ENCODE measurements at places on chromosomes 11 and 22. TPM values are rescaled to one million over a fixed set of nuclear protein-coding genes. Genes with fewer than 3 reads are reported as not detected.

CASP4 gene
- 22.4 TPM for total RNA-seq

DNA sequence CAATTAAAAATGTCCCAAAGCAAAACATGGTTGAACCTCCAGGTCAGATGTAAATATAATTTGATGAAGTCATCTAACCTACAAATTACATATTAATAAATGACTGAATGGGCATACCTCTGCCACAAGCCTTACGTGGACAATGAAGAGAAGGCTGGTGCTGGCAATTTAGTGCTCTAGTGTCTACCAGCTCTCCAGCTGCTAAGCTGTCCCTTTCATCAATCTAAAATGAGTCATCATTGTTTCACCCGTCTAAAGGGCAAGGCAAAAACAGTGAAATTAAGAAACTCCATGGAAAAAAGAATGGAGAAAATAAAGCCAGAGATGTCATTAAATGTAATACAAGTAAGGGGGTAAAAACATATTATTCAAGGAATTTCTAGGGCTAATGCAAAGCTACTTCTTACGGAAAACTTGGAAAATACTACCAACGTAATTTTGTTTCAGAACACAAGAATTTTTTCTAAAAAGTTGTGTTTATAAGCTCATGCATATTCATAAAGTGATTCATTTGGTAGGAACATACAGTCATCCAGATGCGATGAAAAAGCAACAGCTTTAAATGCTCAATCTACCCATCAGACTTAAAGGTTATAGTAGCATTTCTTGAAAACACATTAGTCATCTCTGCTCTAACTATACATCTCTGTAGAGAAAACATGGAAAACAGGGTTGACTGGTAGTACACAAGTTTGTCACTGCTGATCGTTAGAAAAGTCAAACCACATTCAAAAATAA is 71.5 kb downstream of the SIK3 start:
- no peak for DNase-seq

- no peak for DNase-seq
Measured at GRCh38 chr11:89355646-89356045, 135.5 kb downstream of the NOX4 start.

SLC22A8 gene
- total RNA-seq: not detected

SLC15A3 gene
- 12.9 TPM for total RNA-seq

GRCh38 chr11:2834503-2835273 is 50.9 kb downstream of the CDKN1C start:
- no peak for DNase-seq

- no peak for DNase-seq
Measured at GRCh38 chr11:127639916-127640315, 639.3 kb upstream of the KIRREL3 start.

DNA sequence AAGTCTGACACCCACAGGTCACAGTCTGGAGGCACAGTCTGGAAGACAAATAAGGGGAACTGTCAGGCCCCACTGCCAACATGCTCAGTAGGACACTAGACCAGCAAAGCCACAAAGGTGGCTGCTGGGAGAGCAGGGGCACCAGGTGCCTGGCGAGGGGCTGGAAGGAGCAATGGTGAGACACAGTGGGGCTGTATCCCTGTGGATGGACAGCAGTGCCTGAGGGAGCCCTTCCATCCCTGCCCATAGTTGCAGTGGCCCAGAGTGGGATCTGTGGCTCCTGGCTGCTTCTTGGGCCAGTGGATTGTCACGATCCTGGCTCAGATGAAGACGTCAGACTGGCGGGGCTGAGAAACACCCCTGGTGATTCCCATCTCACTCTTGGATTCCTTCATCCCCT is 154.6 kb downstream of the DSCAML1 start:
- DNase-seq: no peak

DNA sequence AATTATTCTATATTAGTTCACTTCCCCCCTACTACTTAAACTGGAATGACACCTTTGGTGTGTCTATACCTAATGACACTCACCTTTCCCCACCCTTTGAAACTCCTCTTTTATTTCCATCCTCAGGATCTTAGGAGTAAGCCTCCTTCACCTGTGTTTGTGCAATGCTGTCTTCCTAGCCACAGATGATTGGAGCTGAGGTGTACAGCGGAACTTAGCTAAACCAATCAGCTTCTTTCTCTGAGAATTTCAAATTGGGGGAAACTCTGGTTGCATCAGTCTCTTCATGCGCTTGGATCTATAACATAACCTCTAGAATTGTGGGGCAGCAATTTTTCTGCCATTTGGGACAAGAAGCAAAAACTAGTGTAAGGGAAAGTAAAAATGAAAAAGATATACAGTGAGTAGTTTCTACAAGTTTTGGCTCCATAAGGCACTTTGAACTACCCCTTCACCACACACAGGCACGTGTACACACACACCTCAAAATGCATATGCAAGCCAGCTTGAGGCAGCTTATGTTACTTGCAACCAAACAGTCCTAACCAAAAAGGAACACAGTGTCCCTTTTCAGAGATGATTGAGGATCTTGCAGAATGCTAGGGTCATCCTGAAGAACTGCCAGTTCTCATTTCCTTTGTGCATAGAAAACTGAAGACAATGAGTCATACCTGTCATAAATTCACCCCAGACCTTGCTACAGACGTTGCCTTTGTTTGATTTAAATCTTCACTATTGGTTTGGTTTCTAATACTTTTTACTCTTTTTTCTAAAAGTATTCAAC is 36.0 kb upstream of the LDLRAD3 start:
- DNase-seq: no peak

GRCh38 chr22:28328756-28329155 is 350.9 kb downstream of the TTC28 start:
- no peak for DNase-seq

GGTLC2 gene
- total RNA-seq: not detected

DNA sequence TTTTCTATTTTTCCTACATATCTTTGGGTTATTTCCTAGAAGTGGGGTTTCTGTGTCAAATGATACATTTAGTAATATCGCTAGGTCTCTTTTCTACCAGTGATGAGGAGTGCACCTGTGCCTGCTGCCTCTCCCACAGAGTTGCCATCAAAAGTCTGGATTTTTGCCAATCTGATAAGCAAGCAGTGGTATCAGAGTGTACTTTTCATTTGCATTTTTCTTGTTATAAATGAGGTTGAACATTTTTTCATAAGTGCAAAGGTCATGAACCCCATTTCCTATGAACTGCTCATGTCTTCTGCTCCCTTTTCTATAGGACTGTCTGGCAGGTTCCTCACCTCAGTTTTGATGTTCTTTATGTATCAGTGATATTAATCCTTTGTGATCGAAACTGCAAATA is 1.7 kb downstream of the TRPM5 start:
- no peak for DNase-seq

OR52N1 gene
- not detected for total RNA-seq

C11orf52 gene
- total RNA-seq: 8.3 TPM

GRCh38 chr11:75428281-75428724 is 4.7 kb downstream of the KLHL35 start:
- DNase-seq: peak; percentile 95

GRCh38 chr11:131637469-131638175 is 267.2 kb downstream of the NTM start:
- DNase-seq: peak; percentile 18

Measured in right atrium auricular region (tissue), 2 donors.